ENCODE measurements at places on chromosomes 1 and 21.
A peak's percentile ranks its signal among the peaks of the same experiment; 100 is the strongest.

DNA sequence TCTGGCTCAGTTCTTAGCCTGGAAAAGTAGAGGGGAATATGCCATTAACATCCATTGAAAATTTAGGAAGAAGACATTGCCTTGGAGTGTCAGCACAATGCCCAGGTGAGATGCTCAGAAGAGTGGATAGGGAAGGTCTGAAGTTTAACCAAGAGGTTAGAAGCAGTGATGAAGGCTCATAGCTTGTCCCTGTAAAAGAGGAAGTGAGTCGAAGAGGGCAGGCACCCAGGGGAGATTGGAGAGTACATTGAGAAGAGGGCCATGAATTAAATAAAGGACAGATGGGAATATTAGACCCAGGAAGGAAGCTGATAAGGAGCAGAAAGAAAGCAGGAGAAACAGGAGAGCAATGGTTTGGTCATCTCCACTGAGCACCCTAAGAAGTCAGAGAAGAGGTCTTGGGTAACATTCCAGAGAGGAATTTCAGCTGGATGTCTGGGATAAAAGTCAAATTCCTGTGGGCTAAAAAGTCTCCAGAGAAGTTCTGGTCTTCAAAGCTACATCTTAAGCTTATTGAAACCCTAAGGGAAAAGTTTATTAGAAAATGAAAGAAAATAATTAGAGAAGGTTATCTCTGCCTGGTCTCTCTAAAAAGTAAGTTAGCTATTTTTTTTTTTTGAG is 17.3 kb downstream of the C8B start:
- no peak for DNase-seq

DNA sequence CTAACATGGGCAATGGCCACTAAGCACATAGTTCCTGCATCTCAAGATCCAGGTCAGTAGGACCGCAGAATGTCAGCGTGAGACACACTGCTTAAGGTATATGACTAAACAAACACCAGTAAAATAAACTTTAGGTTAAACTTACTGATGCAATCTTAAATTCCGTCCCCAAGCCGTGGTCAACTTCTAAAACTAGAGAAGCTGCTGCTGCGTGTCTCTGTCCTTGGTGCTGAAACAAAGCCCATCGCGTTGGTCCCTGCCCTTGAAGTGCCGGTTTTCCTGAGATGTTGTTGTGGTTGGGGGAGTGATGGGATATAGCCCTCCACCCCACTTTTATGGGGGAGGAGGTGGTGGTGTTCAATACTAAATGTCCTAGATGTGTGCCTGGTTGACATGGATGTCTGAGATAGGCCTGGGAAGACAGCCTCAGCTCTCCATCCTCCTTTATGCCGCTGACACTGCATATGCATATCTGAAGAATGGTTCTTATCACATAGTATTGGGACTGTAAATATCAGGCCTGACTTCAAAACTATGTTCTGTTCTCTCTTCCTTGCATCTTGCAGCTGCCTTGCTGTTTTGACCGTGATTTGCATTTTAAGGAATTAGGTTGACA is 72.0 kb upstream of the KCNA3 start:
- DNase-seq, result no peak

- DNase-seq, result no peak
Observed at GRCh38 chr1:20487236-20487590, 1.2 kb upstream of the CAMK2N1 start.

DNA sequence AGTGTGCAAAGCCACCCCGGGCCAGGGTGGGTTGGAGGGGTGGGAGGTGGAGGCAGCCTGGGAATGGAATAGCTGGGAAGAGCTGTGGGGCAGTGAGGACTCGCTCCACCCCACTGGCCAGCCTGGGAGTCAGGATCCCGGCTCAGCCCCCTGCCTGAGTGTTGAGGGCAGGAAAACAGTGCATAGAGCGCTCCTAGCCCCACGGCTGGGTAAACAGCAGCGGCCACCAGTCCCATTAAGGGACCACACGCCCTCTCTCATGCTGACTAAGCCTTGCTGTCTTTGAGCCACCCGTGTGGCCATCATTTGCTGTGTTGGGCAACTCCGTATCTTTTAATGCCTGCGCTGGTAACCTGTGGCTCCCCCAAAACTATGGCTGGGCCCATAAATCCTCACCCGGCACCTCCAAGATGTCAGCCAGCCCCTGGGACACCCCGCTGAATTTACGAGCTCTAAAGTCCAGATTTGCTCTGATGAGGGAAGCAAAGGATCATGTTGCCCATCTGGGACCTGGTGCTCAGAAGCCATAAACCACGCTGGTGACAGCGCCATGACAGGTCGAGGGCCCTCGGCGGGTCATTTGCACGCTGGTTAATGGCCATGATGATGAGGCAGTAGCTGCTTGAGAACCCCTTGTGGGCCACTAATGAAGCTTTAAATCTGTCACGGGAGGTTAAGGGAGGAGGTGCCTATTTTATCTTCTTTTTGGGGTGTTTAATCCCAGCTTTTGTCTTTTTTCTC is 34.9 kb downstream of the SYF2 start:
- DNase-seq, result no peak

DNA sequence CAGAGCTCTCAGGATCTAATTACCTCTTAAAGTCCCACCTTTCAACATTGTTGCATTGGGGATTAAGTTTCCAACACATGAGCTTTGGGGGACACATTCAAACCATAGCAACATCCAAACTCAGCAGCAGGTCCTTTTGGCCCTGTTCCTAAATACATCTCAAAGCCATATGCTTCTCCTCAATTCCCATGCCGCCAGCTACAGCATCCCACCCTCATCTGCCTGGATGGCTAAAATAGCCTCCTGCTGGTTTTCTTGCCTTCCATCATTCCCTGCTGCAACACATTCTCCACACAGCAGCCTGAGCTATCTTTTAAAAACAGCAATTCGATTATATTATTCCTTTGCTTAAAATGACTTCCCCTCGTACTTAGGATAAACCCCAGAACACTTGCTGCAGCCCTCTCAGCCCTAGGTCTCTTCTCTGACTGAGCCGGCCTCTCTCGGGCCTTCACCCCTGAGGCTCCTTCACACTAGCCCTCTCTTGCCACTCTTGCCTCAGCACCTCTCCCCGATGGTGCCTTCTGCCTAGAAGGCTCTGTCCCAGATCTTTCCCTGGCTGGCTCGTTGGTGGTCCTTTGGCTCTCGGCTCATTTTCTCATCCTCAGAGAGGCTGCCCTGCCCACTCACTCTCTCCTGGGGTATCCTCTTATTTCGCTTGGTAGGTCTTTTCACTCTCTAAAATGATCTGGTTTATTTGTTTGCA is 16.5 kb downstream of the MYBPH start:
- peak; percentile 20 for DNase-seq

- DNase-seq, result no peak
Observed at GRCh38 chr21:43868461-43868860, 3.4 kb downstream of the AGPAT3 start.

DNA sequence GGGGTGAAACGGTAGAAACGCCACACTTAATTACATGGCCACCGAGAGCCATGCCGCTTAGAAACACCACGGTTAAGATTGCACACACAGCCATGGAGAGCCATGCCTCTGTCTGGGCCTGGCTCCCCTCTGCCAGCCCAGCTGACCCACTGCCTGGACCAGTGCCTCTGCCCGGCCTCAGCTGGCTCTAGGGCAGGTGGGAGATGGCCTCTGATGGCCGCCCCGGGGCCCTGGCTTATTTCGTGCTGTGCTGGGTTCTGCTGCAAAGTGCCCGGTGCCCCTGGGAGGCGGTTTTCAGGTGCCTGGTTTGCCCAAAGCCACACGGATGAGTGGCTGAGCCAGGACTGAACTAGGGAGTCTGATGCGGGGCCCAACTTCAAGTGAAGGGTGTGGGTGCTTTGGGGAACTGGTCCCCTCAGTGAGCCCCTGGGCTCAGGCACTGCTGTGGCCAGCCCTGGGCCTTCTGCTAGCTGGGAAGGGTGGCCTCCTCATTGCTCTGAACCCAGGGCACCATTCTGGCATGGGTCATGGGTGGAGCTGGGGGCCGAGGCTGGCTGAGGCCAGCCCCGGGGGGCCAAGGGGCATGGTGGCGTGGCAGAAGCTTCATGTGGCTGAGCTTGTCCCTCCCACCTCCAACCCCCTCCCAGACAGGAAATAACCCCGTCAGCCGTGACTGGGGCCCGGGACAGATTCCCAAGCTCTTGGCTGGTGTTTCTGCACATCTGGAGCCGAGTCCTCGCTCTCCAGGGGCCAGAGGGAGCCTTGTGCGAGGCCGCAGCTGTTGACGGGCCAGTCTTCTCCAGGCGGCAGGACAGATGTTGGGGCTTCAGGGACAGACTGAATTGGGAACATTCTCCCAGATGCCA is 1.9 kb upstream of the GPR153 start:
- DNase-seq, result no peak

- no peak for DNase-seq
Observed at GRCh38 chr1:248243204-248243603, 12.0 kb downstream of the OR2M4 start.

DNA sequence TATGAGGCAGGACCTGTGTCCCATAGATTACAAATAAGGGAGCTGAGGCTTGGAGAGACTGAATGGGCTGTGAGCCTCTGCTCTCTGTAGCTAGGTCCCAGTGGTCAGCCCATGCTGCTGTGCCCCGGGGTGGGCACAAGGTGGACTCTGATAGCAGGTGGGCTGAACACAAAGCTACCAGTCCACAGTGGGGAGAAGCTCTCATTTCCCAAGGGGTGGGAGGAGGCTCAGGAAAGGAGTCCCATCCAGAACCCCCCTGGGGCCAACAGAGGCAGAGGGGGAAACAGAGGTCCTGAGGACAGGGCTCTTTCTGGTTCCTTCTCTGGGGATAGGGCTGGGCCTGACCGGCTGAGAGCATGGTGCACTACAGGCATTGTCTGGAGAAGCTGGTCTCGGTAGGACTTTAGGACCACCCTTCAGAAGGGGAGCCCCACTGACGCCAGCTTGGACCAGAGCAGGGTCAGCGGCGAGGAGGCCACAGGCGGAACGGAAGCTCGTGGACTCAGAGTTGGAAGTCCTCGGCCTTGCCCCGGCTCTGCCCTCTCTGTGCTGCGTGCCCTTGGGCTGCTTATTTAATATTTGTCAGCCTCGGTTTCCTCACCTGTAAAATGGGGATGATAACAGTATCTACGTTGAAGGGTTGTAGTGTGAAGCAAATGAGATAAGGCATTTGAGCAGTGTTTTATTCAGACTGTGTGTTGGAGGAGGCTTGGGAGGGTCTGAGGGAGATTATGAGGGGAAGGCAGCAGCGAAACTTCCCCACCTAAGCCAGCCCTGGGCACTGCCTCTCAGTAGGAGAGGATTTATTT is 26.6 kb downstream of the SDE2 start:
- DNase-seq, result no peak

DNA sequence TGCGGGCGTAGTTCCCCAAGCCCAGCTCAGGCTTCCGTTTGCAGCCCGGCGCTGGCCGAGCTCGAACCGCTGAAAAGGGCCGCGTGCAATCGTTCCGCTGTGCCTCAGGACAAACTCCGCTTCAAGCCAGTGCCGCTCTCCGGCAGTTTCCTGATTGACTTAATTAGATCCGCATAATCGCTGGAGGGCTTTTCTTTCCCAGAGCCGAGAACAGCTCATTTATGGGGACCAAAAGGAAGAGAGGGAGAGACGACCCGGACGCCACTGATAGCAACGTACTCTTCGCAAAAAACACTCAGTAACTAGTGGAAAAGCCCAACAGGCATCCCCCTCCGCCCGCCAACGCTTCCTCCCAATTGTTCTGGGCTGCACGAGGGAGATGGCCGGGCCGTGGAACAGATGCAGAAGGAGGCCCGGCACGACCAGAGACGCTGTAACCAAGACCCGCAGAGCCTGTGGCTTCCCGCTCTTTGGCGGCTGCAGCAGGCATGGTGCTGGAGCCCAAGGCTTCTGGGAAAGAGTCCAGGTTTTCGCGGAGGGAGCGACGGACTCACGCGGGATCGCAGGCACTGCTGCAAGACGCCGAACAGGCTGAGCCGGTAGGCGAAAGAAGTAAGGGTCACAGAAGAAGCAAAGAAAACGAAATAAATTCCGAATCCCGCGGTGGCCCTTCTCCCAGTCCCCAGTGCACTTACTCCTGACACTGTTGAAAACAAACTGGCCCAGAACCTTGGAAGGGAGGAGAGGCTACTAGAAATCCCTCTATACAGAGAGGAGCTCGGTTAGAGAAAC is 3.6 kb upstream of the FOXD2 start:
- no peak for DNase-seq

- DNase-seq, result no peak
Observed at GRCh38 chr1:37258068-37258467, 216.3 kb upstream of the ZC3H12A start.

DNA sequence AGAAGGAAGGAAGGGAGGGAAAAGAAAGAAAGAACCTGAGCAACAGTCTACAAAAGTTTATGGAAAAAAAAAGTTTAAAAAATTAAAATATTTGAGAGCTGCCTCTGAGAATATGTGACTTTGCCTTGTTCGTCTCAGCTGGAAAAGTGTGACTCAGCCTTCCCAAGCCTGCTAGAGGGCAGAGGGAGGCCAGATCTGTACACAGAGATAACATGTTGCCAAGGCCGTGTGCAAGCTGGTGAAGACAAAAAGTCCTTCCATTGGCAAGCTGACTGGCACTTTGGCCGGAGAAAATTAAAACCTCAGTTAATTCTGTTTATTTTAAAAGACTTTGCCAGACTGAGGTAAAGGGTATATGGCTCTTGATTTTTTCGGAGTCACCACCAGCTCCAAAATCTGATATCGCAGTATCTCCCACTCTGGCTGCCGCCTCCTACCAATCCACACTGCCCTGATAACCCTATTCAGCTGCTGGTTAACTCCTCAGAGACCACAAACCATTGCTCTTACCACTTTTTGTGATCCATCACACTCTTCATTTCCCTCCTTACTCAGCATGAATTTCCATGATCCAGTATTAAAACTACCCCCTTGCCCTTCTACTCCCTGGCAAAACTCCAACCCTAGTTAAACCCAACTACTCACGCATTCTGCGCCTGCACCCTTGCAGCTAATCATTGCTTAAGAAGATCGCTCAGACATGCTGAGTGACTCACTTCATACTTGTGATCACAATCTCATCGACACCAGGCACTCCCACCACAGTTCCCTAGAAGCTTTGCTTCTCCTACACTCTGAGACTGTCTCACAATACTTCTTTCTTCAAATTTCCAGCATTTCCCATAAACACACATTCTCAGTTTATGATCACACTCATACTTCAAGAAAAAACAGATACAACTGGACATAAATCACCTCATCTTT is 5.7 kb upstream of the PPP1R15B start:
- DNase-seq, result peak; percentile 47

DNA sequence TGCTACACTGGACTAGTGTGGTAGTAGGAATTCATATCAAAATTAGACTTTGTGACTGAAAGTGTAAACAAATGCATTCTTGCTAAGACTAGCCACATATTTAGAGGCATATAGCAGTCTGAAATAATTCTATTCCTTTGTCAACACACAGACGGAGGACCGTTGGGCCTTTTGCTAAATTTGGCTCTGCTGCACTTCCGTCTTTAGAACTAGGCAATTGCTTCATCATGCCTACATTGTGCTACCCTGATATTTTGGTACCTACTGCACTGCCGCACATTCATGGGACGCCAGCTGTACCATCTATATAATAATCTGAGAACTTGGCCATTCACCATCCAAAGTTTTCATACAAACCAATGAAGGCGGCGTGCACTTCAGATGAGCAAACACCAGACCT is 346.8 kb downstream of the KIF26B start:
- no peak for DNase-seq

- no peak for DNase-seq
Observed at GRCh38 chr1:22323141-22323845, 128.4 kb upstream of the ZBTB40 start.
